GM23338 (cell line): ENCODE measurements at places on chromosomes 5 and 9.

GRCh38 chr9:123540457-123540856 lies 184.5 kb downstream of the CRB2 start:
- no peak for DNase-seq

- DNase-seq = no peak
Measured at GRCh38 chr5:68217047-68217355, 1.4 kb downstream of the PIK3R1 start.

- no peak for DNase-seq
Measured at GRCh38 chr5:123807177-123807945, 295.4 kb downstream of the CSNK1G3 start.

DNA sequence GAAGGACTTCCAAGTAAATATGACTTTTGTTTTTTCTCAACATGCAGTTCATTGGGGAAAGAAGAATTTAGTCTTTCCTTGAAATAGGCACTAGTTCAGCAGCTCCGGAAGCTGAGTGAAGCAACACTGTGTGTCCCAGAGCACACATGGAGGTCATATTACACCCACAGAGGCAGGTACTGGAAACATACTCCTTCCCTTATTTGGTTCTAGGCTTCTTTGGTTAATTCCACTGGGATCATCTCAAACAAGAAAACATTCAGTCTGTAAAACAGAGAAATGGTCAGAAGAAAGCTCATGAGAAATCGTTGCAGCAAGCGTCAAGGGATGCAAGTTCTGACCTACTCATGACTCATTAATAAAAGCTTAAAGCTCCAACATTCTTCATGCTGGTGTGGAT lies 175.1 kb upstream of the PCSK5 start:
- DNase-seq = no peak

DNA sequence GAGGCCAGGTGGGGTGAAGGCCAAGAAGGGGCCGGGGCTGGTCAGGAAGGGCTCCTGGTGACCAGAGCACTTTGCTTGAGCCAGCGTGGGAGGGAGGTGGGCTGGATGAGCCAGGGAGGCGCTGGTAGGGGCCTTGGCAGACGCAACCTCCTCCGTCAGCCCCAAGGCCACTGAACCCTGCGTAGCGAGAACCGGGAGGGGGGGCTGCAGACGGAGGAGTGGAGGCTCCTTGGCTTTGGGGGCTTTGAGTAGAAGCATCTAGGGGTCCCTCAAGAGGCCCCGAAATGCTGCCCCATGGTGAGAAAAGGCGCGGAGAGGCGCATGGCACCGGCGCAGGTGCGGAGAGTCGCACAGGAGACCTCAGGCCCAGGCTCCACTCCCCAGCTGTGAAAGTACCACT lies 1888.0 kb upstream of the CDH9 start:
- no peak for DNase-seq

GRCh38 chr5:158546748-158547147 lies 553.0 kb downstream of the EBF1 start:
- DNase-seq = no peak

- DNase-seq = no peak
Measured at GRCh38 chr5:157481265-157481664, 21.3 kb downstream of the NIPAL4 start.

DNA sequence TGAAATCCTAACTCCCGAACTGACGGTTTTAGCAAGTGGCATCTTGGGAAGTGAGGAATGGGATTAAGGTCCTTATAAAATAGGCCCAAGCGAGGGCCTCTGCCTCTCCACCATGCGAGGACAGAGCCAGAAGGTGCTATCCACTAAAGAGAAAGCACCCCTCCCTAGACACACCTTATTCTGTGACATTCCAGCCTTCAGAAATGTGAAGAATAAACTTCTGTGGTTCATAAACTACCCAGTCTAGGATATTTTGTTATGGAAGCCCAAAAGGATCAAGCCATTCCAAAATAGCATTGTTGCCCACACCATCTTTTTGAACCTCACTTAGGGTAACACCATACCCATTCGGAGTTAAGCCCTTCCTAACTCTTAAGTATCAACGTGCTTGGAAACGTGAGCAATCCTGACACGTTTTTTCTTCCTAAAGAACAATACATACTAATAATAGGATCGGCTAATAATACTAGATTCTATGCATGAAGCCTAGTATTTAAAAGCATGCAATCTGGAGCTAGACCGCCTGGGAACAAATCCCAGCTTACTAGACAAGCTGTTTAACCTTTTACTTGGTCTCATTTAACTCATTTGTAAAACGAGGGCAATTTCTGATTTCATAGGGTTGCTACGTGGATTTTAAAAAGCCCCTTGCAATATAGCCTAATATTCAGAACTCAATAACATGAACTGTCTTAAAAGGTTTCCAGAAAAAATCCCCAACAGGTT lies 1.1 kb upstream of the SMC2 start:
- DNase-seq = peak; percentile 1

- no peak for DNase-seq
Measured at GRCh38 chr5:79536193-79536906, 22.4 kb upstream of the HOMER1 start.

GRCh38 chr9:130493021-130493420 lies 48.3 kb downstream of the ASS1 start:
- DNase-seq = no peak

- no peak for DNase-seq
Measured at GRCh38 chr9:131668439-131669268, 71.2 kb downstream of the RAPGEF1 start.

- no peak for DNase-seq
Measured at GRCh38 chr5:113771483-113771882, 258.0 kb downstream of the YTHDC2 start.

- peak; percentile 55 for DNase-seq
Measured at GRCh38 chr9:93620041-93620506, 43.7 kb downstream of the PHF2 start.

DNA sequence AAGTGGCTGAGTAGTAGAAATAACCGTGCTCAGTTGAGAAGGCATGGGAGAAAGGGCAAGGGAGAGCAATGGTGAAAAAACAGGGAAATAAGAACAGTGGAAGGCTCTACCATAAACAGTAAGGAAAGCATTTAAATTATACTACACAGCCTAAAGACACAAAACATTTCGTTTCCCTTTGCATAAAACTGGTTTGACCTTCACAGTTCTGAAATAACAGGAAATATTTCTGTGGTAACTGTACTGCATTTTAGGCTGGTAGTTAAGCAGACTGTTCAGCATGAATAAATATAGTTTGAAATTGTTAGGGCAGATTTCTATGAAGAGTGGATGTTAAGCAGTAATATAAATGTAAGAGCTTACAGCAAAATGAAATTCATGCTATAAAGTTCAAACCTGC lies 147.5 kb downstream of the CSNK1G3 start:
- no peak for DNase-seq

GRCh38 chr9:36137392-36138004 lies 965 bp downstream of the GLIPR2 start:
- DNase-seq = no peak

- DNase-seq = no peak
Measured at GRCh38 chr9:4235871-4236804, 63.7 kb downstream of the GLIS3 start.

DNA sequence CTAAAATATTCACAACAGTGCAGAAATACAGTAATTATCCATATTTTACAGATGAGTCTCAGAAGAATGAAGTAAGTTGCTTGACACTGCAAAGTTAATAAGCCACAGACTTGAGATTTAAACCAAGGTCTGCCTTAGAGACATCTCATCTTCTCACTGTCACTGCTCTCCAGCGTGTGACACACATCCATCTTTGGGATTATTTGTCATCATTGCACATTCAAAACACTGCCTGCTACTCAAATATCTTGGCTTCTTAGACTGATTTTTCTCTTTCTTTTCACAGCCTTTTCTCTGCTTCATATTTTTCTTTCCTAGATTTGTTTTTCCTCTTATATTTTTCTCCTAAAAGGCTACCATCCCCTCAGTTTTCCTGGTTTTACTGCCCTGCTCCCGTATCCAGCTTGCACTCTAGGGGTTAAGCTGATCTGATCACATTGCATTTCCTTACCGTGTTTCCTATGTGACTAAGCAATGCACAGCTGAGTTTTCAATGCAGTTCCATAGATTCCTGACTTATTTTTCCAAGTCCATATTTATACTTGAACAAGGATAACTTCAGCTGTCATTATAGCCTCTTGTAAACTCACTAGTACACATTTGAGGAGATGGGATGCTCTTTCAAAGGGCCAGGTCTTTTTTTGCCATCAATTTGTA lies 353.0 kb downstream of the PLK2 start:
- DNase-seq = no peak

- DNase-seq = no peak
Measured at GRCh38 chr9:37679649-37680402, 29.1 kb downstream of the FRMPD1 start.

- DNase-seq = no peak
Measured at GRCh38 chr9:21383627-21384026, 1.6 kb downstream of the IFNA2 start.

DNA sequence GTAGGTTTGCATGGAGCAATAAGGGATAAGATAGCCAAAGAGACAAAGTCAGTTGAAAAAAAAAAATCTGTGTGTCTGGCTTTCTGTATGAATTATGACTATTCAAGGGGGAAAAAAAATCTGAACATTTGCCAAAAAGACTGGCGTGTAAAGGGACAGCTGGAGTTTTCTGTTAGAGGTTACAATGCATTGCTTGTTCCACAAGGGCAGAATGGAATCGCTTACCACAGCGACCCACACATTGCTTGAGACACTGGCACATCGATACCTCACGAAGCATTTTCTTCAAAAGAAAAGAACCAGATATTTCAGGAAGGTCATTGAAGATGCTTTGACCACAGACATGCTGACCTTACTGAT lies 327.8 kb downstream of the TMEM167A start:
- DNase-seq = no peak

GRCh38 chr5:78361631-78361993 lies 1.2 kb downstream of the SCAMP1 start:
- no peak for DNase-seq

- no peak for DNase-seq
Measured at GRCh38 chr5:174834081-174834480, 109.7 kb downstream of the MSX2 start.

GRCh38 chr5:40165789-40166728 lies 513.7 kb upstream of the PTGER4 start:
- peak; percentile 24 for DNase-seq

DNA sequence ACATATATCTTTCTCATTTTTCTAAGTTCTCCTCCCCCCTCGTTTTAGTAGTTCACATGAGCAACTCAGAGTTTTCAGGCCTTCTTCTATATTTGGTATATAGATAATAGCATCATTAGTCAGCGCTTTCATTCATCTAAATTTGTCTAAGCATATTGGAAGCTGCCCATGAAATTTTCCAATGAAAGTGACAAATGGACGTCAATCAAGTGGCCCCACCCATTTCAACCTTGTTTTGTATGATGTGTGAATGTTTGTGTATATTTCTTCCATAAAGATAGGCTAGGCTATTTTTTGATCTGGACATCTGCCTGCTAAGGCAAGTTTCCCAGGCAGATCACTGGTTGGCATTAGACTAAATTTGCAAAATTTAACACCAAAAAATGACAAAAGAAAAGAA lies 104.0 kb upstream of the SSBP2 start:
- DNase-seq = no peak

DNA sequence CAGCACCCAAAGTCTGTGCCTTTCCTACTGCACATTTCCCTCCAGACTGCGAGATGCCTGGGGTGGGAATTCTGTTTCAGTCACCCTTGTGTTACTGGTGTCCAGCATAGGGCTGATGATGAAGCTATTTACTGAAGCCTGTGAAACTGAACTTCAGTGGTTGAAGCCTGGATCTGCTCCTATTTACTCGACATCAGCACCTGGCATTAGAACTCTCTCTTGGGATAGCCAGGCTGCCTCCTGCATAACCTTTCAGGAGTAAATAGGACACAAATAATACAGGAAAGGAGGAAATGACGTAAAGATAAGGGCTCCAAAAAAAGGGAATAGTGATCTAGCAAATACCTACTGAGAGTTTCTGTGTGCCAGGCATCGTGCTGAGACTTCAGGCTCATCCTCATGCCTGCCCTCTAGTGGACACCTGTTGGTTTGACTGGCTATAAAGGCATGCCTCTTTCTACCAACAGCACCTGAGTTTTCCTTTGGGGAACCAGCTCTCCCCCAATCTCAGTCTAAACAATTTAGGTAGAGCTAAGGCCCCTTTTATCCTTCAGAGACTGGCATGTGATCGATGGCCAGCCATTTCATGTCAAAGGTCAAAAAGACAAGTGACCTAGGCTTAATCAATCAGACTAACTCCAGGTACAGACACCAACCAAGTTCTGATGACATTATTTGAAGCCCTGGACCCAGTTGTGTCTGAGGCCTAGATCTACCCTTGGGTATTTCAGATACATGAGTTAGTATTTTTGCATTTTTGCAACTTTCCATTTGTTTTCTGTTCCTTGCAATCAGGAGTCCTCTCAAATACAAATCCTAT lies 192.1 kb upstream of the TRIM32 start:
- DNase-seq = peak; percentile 83

- DNase-seq = peak; percentile 87
Measured at GRCh38 chr9:130522233-130522808, 57.1 kb upstream of the FUBP3 start.

GRCh38 chr9:130847306-130848217 lies 12.5 kb downstream of the ABL1 start:
- peak; percentile 86 for DNase-seq

GRCh38 chr9:70658765-70659164 lies 244.3 kb upstream of the KLF9 start:
- no peak for DNase-seq

- DNase-seq = no peak
Measured at GRCh38 chr9:32405506-32405905, 21.1 kb downstream of the ACO1 start.

- DNase-seq = peak; percentile 78
Measured at GRCh38 chr9:107137495-107138202, 145.4 kb upstream of the RAD23B start.

DNA sequence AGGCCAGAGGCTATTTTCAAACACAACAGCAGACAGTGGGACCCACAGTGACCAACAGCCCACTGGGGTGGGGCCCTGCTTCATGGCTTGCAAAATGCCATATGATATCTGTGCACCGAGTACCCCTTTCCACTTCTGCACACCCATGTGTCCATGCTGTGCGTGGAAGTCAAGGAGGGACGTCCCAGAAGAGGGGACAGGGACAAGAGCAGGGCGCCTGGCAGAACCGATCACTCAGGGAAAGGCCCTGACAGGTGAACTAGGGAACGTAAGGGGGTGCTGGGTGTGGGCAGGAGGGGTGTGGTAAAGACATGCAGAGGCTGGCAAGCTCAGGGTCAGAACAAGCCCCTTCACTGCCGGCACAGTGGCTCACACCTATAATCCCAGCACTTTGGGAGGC lies 7.6 kb upstream of the TTLL11 start:
- no peak for DNase-seq

DNA sequence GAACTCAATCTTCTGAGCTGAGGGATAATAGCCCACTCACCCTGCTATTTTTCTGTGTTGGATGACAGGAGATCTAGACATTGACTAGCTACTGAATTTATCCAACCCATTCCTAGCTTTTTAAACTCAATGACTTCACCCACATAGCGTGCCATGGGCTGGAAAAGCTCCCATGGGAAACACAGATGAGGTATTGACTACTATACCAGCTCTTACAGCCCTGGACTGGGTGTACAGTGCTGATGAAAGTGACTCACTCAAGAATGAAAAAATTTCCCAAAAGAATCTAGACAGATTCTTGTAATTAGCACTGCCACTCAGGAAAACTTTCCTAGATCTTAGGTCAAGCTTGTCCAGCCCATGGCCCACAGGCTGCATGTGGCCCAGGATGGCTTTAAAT lies 72.7 kb upstream of the NREP start:
- no peak for DNase-seq

- no peak for DNase-seq
Measured at GRCh38 chr9:71897577-71897976, 13.4 kb downstream of the ABHD17B start.
